SK-N-SH (cell line): ENCODE measurements at places on chromosomes 1 and 21. TPM values are rescaled to one million over a fixed set of nuclear protein-coding genes. Genes with fewer than 3 reads are reported as not detected.

KIRREL1 gene
- polyA plus RNA-seq, result 47.8 and 52.3 TPM in 2 replicates

RNU1-2 gene
- polyA plus RNA-seq, result not detected in 2 replicates

UQCRHL gene
- polyA plus RNA-seq, result 2.8 and 4.1 TPM in 2 replicates

CFHR2 gene
- polyA plus RNA-seq, result not detected in 2 replicates

TRPM2 gene
- not detected in 2 replicates for polyA plus RNA-seq

WDR64 gene
- not detected in 2 replicates for polyA plus RNA-seq

TFF2 gene
- polyA plus RNA-seq, result not detected in 2 replicates

RGS13 gene
- 0.05 TPM in 1 of 2 replicates, not detected in the other for polyA plus RNA-seq

EDN2 gene
- polyA plus RNA-seq, result 0.97 and 1.7 TPM in 2 replicates

DNA sequence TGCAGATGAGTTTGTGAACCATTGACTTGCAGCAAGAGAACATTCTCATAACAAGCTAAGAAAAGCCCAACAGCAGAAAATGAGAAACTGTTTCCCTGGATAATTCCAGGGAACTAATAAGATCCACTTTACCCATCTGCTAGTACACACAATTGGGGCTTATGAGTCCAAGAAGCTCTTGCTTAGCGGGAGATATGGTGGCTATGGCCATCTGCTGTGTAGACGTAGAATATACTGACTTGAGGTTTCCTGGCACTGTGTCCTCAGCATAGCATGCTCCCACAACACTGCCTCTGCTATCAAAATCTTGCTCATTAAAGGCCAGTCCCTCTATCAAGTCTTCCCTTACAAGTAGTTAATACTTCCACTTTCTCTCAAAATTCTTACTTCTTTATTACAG, 6.8 kb upstream of the RXRG start:
- H3K4me3 ChIP-seq, result no peak overlapping the region
- H3K27ac ChIP-seq, result no peak overlapping the region
- H3K36me3 ChIP-seq, result no peaks in the 10 kb centered on the region
- DNase-seq, result no peak
- H3K4me1 ChIP-seq, result no peaks in the 10 kb centered on the region

DNA sequence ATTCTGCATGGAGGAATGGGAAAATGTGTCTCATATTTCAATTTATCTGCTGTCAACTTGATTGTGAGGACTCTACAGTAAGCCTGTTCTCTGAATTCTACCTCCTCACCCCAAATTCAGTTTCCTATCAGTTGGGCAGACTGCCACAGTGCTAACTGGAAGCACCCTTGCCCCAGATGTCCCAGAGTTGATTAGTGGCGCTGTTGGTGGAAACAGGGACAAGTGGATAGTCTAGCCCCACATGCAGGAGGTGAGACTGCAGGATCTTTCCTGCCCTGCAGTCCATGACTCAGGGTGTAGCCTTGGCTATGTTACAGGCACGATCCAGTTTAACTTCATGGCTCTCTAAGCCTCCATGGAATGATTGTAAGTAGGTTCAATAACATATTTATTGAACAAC, 22.1 kb downstream of the ADAM30 start:
- no peaks in the 10 kb centered on the region for H3K36me3 ChIP-seq
- peak overlapping the region; percentile 21; the same call in 1 of the 2 replicates for H3K27ac ChIP-seq
- H3K4me1 ChIP-seq, result peaks cover 27% of the 10 kb centered on the region
- no peak overlapping the region for H3K4me3 ChIP-seq
- no peaks in the 10 kb centered on the region for H3K27me3 ChIP-seq
- no peak for DNase-seq

DNA sequence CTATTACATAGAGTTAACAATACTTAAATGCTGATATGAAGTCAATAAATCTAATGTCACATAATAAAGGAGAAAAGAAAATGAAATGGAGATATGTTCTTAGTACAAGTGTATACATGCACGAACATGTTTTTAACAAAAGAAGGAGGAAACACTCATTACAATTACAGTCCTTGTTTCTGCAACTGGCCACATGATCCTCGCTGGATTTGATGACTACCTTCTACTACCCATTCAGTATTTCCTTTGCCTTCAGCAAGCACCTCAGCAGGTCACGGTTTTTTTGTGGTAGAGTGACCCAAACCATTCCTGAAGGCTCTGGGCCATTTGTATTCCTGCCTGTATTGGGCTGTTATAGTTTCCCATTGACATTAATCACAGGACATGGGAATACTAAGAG, 172.8 kb upstream of the CXADR start:
- no peaks in the 10 kb centered on the region for H3K36me3 ChIP-seq
- H3K4me1 ChIP-seq, result no peaks in the 10 kb centered on the region
- DNase-seq, result no peak
- no peak overlapping the region for H3K27ac ChIP-seq
- no peaks in the 10 kb centered on the region for H3K27me3 ChIP-seq

- peaks cover 2% of the 10 kb centered on the region for H3K4me1 ChIP-seq
- no peak overlapping the region for H3K4me3 ChIP-seq
- no peak for DNase-seq
- H3K36me3 ChIP-seq, result no peaks in the 10 kb centered on the region
- H3K27me3 ChIP-seq, result no peaks in the 10 kb centered on the region
Measured at GRCh38 chr1:192724670-192725069, 84.2 kb upstream of the RGS2 start.

GRCh38 chr21:38147391-38147790, 109.4 kb upstream of the KCNJ15 start:
- no peak overlapping the region for H3K4me3 ChIP-seq
- no peaks in the 10 kb centered on the region for H3K4me1 ChIP-seq
- no peak overlapping the region for H3K27ac ChIP-seq
- no peak for DNase-seq
- H3K36me3 ChIP-seq, result no peaks in the 10 kb centered on the region

- H3K4me3 ChIP-seq, result no peak overlapping the region
- H3K27ac ChIP-seq, result no peak overlapping the region
- no peaks in the 10 kb centered on the region for H3K36me3 ChIP-seq
- no peak for DNase-seq
Measured at GRCh38 chr1:234538930-234539649, 60.1 kb upstream of the TARBP1 start.

DNA sequence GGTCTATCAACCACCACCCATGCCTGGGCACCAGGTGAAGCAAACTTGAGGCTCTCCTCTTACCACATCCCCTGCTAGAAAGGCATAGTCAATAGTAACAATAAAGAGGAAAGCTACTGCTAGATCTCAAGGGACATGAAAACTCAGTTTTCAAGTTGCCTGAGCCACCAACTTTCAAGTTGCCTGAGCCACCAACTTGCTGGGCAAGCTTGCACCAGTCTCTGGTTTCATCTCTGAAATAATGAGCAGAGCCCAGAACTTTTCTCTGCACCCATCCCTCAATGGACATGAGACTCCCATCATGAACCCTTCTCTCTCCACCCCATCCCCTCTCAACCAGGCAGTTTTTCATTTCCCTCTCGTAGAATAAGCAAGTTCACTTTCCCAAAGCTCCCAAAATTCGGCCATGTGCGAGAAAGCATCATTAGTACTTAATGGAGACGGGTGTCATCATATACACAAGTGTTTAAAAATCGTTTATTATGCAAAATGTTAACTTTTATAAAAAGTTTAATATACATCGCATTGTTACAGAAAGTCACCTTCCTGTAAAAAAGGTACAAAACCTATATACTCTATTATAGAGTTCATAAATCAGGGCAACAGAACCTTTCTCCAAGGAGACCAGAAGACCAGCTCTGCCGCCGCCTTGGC, 1.7 kb downstream of the ID3 start:
- peak overlapping the region; percentile 88 for H3K4me3 ChIP-seq
- H3K27me3 ChIP-seq, result no peaks in the 10 kb centered on the region
- H3K27ac ChIP-seq, result peak overlapping the region; percentile 98
- H3K4me1 ChIP-seq, result peaks cover 56% of the 10 kb centered on the region
- DNase-seq, result no peak

DNA sequence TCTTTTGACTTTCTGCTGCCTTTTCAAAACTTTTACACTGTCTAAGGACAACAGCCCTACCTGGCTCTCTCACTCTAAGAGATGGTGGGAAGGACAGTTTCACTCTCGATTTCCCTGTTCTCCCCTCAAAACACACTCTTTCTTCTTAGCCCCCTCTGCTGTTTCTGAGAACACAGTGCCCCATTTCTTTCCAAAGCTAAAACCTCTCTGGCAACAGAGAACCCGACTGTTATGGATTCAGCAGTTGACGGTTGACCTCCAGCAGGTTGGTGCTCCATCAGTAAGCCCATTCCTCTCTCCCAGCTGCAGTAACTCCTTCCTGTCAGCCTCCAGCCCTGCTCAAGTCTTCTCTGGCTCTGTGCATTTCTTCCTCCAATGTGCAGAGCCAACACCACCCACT, 88.2 kb upstream of the ABCD3 start:
- no peak overlapping the region for H3K27ac ChIP-seq
- no peaks in the 10 kb centered on the region for H3K27me3 ChIP-seq
- peaks cover 9% of the 10 kb centered on the region for H3K4me1 ChIP-seq
- H3K36me3 ChIP-seq, result no peaks in the 10 kb centered on the region
- H3K4me3 ChIP-seq, result no peak overlapping the region

DNA sequence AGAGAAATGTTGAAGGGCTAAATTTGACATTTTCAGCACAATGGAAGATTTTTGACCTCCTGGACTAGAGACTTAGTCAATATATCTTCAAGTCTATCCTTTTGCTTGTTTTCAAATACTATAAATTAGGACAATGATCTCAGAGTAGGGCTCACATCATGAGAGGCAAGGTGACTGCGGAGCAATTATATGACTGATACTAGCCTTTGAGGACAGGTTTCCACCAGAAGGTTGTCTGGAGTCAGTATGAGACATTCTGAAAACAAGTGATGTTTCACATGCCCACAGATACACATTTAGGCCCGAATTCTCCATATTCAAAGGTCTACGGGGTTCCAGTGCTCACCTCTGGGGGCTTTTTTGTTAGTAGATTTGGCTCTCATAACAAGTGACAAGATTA, 142.3 kb upstream of the SAMSN1 start:
- no peaks in the 10 kb centered on the region for H3K27me3 ChIP-seq
- H3K4me1 ChIP-seq, result no peaks in the 10 kb centered on the region
- H3K4me3 ChIP-seq, result no peak overlapping the region
- no peaks in the 10 kb centered on the region for H3K36me3 ChIP-seq
- DNase-seq, result no peak

- H3K27me3 ChIP-seq, result no peaks in the 10 kb centered on the region
- H3K36me3 ChIP-seq, result peaks cover 2% of the 10 kb centered on the region
- H3K4me1 ChIP-seq, result peaks cover 5% of the 10 kb centered on the region; the same call in 1 of the 2 replicates
- H3K27ac ChIP-seq, result no peak overlapping the region
- DNase-seq, result no peak
Measured at GRCh38 chr21:41921021-41921420, 32.8 kb downstream of the C2CD2 start.

- H3K27ac ChIP-seq, result no peak overlapping the region
- no peak overlapping the region for H3K4me3 ChIP-seq
- peaks cover 22% of the 10 kb centered on the region; the same call in 1 of the 2 replicates for H3K4me1 ChIP-seq
- H3K36me3 ChIP-seq, result peaks cover 13% of the 10 kb centered on the region
- H3K27me3 ChIP-seq, result no peaks in the 10 kb centered on the region
Measured at GRCh38 chr1:51982161-51982560, 8.3 kb downstream of the RAB3B start.

- no peaks in the 10 kb centered on the region for H3K36me3 ChIP-seq
- peaks cover 31% of the 10 kb centered on the region for H3K27me3 ChIP-seq
- DNase-seq, result peak; percentile 55
- no peak overlapping the region for H3K27ac ChIP-seq
- peaks cover 8% of the 10 kb centered on the region; the same call in 1 of the 2 replicates for H3K4me1 ChIP-seq
- peak overlapping the region; percentile 64 for H3K4me3 ChIP-seq
Measured at GRCh38 chr1:99005537-99005942, 879 bp upstream of the PLPPR5 start.

GRCh38 chr1:118618618-118619340, 369.4 kb downstream of the TBX15 start:
- DNase-seq, result no peak
- H3K4me3 ChIP-seq, result no peak overlapping the region
- H3K27ac ChIP-seq, result no peak overlapping the region
- H3K36me3 ChIP-seq, result no peaks in the 10 kb centered on the region
- H3K27me3 ChIP-seq, result no peaks in the 10 kb centered on the region

- DNase-seq, result no peak
Measured at GRCh38 chr1:46653405-46653958, 14.7 kb downstream of the ATPAF1 start.

GRCh38 chr1:207319199-207319598, 2.3 kb upstream of the CD55 start:
- no peak overlapping the region for H3K27ac ChIP-seq
- H3K27me3 ChIP-seq, result peaks cover 13% of the 10 kb centered on the region; the same call in 1 of the 2 replicates
- H3K4me1 ChIP-seq, result peaks cover 3% of the 10 kb centered on the region
- H3K4me3 ChIP-seq, result no peak overlapping the region

GRCh38 chr1:154729577-154729976, 121.6 kb upstream of the ADAR start:
- no peaks in the 10 kb centered on the region for H3K27me3 ChIP-seq
- no peaks in the 10 kb centered on the region for H3K36me3 ChIP-seq
- no peak for DNase-seq

DNA sequence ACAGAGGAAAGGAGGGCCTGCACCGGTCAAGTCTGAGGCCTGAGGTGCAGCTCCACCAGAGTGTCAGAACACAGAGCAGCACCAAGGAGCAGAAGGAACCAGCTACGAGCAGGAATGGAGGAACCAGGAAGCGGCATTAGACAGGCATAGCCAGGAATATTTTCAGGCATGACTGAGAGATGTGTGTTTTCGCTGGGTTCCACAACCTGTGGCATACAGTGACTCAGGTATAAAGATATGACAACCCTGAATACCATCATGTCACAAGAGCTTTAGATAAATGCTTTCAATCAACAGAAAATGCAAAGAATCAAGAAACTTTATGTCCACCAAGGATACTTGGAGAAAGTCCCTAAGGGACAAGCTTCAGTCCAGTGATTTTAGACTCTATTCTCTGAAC, 189.3 kb upstream of the NRIP1 start:
- H3K27ac ChIP-seq, result no peak overlapping the region
- no peaks in the 10 kb centered on the region for H3K27me3 ChIP-seq
- no peaks in the 10 kb centered on the region for H3K4me1 ChIP-seq
- DNase-seq, result no peak
- H3K36me3 ChIP-seq, result no peaks in the 10 kb centered on the region

- no peak for DNase-seq
- no peaks in the 10 kb centered on the region for H3K27me3 ChIP-seq
Measured at GRCh38 chr1:24472527-24473251, 29.9 kb upstream of the RCAN3 start.

- no peaks in the 10 kb centered on the region for H3K36me3 ChIP-seq
- DNase-seq, result peak; percentile 44
- no peak overlapping the region for H3K4me3 ChIP-seq
- H3K4me1 ChIP-seq, result no peaks in the 10 kb centered on the region
Measured at GRCh38 chr1:38213646-38214434, 167.2 kb upstream of the POU3F1 start.

GRCh38 chr1:86429835-86430234, 5.9 kb downstream of the CLCA2 start:
- H3K4me1 ChIP-seq, result no peaks in the 10 kb centered on the region
- H3K27me3 ChIP-seq, result no peaks in the 10 kb centered on the region
- no peak for DNase-seq
- no peak overlapping the region for H3K27ac ChIP-seq

- H3K27ac ChIP-seq, result no peak overlapping the region
- no peak overlapping the region for H3K4me3 ChIP-seq
- H3K4me1 ChIP-seq, result peaks cover 20% of the 10 kb centered on the region; the same call in 1 of the 2 replicates
- H3K27me3 ChIP-seq, result no peaks in the 10 kb centered on the region
- DNase-seq, result no peak
- H3K36me3 ChIP-seq, result no peaks in the 10 kb centered on the region
Measured at GRCh38 chr1:6953907-6954364, 168.7 kb downstream of the CAMTA1 start.

- H3K27me3 ChIP-seq, result no peaks in the 10 kb centered on the region
- H3K4me3 ChIP-seq, result no peak overlapping the region
- H3K4me1 ChIP-seq, result no peaks in the 10 kb centered on the region
- H3K27ac ChIP-seq, result no peak overlapping the region
- H3K36me3 ChIP-seq, result no peaks in the 10 kb centered on the region
Measured at GRCh38 chr21:42386034-42386591, 9.7 kb downstream of the TMPRSS3 start.

- H3K27me3 ChIP-seq, result no peaks in the 10 kb centered on the region
- 0 out of 2 replicates have a peak, but pooled peaks cover 4% of the 10 kb centered on the region for H3K36me3 ChIP-seq
- no peak overlapping the region for H3K4me3 ChIP-seq
- no peak for DNase-seq
- H3K4me1 ChIP-seq, result peaks cover 7% of the 10 kb centered on the region
Measured at GRCh38 chr1:89894210-89895201, 73.7 kb downstream of the LRRC8D start.
